Stimulated activated CD8-positive, alpha-beta memory T cell treated with anti-CD3 and anti-CD28 coated beads, Interleukin-7, amount 100 ng/mL, for 1 hour (primary cell): ENCODE measurements at places on chromosomes 1 and 21.

DNA sequence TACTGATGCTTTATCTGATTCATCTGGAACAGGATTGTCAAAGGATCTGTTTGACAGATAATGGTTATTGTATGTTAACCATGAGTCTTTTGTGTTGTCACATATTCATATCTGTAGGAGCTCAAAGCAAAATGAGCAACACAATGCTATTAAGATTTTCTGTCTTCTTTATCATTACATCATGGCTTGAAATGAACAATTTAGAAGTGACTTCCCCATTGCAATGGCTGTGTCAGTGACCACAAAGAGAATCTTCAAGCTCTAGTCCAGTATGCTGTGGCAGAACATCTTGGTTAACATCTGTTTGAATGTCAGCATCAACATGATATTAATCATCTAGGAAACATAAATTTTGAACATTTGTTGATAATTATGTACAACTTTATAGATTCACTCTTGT lies 1148.5 kb downstream of the PLA2G4A start:
- no peak for DNase-seq

GRCh38 chr1:230163719-230164118 lies 96.7 kb downstream of the GALNT2 start:
- no peak for DNase-seq

GRCh38 chr21:19276665-19277064 lies 873.1 kb upstream of the TMPRSS15 start:
- no peak for DNase-seq

- DNase-seq, result no peak
Observed at GRCh38 chr1:4615138-4615470, 39.3 kb upstream of the AJAP1 start.

GRCh38 chr1:221994939-221995338 lies 253.1 kb upstream of the DUSP10 start:
- DNase-seq, result no peak

GRCh38 chr1:154840269-154841176 lies 29.6 kb downstream of the KCNN3 start:
- DNase-seq, result no peak
